ENCODE measurements at places on chromosomes 1 and 21. TPM values are rescaled to one million over a fixed set of nuclear protein-coding genes. Genes with fewer than 3 reads are reported as not detected.

The KISS1 gene
- total RNA-seq = 0.34 TPM

The KIF17 gene
- total RNA-seq = 0.86 TPM

DNA sequence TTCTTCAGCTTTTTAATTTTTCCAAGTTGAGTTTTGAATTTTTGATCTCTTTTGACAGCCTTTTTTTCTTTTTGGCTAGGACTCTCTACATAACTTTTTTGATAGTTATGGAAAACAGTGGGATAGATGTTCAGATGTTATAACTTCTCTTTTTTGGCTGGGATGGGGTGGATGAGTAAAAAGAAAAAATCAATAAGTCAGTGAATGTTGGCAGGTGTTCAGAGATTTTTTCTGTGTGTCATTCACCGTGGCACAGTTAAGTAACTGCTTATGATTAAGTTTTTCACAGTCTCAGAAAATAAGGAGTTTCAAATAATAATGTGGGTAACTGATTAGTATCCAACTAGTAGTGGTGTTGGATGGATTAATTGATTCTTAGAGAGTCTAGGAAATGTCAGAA lies 24.0 kb downstream of the HS2ST1 start:
- DNase-seq = no peak

GRCh38 chr1:238052496-238053266 lies 162.0 kb upstream of the ZP4 start:
- no peak for DNase-seq

DNA sequence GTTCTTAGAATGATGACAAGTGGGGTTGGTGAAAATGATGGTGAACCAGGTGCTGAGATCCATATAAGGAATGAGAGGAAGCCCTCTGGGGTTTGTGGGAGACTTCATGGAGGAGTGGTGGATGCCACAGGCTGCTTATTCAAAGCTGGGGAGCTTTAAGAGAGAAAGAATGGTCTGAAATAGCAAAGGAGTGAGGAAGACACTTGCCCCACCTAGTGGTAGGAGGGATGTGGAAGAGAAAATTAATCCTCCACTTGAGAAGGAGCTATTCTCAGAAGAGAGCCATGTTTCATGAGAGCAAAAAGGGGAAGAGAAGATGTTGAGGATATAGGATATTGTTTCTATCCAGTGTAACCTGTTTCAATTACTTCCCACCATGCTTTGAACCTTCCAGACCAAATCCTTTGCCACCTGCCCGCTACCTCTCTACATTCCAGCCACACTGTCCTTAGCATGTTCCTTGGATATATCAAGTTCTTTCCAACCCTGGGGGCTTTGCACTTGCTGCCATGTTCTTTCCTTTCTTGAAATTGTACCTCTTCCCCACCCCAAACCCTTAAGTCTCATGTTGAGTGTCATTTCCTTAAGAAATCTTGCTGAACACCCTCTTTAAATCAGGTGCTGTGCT lies 19.6 kb upstream of the ZNF648 start:
- no peak for DNase-seq

DNA sequence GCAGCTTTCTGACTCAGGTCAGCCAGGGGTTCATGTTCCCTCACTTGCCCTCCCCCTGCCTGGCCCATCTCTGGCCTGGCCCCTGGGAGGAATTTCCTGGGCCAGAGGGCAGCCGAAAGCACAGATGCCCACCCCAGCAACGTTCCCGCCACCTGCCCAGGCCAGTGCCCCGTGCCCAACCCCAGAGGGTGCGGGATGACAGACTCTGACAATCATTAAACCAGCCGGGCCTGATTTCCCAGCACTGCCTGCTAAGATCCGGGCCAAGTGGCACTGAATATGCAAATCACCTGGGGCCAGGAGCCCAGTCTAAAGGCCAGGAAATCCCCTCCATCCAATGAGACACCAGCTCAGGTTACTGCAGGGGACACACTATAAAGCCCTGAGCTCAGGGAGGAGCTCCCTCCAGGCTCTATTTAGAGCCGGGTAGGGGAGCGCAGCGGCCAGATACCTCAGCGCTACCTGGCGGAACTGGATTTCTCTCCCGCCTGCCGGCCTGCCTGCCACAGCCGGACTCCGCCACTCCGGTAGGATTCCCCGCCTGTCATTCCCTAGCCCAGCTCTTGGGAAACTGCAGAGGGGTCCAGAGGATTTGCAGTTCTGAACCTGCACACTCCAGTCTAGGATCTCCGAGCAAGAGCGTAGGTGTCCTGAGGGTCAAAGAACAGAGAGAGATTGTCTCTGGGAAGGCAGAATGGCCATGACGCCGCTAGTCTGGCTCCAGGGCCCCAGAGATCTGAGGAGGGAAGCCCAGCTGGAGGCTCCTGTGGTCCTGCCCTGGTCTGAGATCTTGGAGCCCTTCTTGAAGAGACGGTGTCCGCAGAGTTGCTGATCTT lies at the start of gene ELF3:
ELF3 (plus strand) TSS at position 408 of the 836 bp plus-strand sequence. CDS start 550 bp downstream, outside the sequence.
- peak; percentile 38 for DNase-seq

The SORT1 gene
- total RNA-seq = 45.5 TPM

The BCL10 gene
- total RNA-seq = 28.4 TPM

The TMEM82 gene
- total RNA-seq = not detected

DNA sequence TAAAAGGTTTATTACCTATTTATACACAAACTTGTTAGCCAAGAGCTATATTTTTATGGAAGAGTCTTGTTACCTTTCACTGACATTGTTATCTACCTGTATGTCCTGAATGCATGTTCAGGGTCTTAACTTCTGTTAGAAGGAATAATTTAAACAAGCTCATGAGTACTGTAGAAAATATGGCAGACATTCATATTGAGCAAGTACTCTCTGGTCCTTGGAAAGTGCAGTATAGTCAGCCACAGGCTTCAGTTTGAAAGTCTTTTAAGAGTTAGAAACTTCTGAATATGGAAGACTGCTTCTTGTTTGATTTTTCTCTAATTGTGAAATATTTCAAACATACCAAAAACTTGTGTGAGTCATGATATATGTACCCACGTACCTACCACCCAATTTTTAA lies 16.6 kb downstream of the DIP2A start:
- DNase-seq = no peak

GRCh38 chr1:69567652-69568420 lies at the start of gene LRRC7:
Gene LRRC7 (plus strand): TSS chr1:69567922. CDS start chr1:69568640, 718 bp downstream.
- DNase-seq = peak; percentile 27

- no peak for DNase-seq
Measured at GRCh38 chr1:26851106-26851684, 11.8 kb upstream of the SFN start.

- DNase-seq = no peak
Measured at GRCh38 chr1:247298124-247298481, 33.6 kb downstream of the ZNF496 start.

The NMNAT2 gene
- 0.69 TPM for total RNA-seq

- no peak for DNase-seq
Measured at GRCh38 chr21:28671549-28672195, 321.0 kb downstream of the LTN1 start.

DNA sequence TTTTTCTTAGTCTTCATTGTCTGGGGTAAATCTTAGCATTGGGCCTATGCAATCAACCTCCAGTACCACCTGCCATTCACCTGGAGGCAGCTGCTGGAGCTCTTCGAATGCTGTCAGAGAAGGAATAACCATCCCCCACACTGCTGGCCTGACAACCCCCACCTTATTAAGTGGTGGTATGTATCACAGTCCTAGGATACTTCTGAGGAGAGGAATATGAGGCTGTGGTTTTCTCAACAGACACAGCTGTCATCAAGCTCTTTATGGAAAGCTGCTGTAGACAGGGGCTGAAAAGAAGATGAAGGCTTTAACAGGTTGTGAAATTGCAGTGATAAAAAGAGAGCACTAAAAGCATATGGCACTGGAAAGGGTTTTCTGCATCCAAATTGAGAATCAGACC lies 61.7 kb downstream of the TSEN15 start:
- no peak for DNase-seq

DNA sequence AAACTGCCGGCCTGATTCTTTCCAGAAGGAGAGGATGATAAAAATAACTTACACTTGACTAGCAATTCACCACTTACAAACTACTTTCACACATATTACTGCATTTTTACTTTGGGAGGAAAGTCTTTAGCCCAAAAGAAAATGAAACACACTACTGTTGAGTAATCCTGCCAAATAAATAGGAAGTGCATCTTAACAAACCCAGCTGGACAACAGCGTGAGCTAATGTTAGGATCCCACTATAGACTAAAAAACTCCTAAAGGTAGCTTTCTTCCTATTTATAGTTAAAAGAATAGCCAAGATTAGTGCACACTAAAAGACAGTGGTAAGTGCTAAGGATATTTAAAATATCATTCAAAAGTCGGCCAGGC lies 83.8 kb downstream of the HSF2BP start:
- DNase-seq = no peak

The CSF3R gene
- total RNA-seq = 2.8 TPM

DNA sequence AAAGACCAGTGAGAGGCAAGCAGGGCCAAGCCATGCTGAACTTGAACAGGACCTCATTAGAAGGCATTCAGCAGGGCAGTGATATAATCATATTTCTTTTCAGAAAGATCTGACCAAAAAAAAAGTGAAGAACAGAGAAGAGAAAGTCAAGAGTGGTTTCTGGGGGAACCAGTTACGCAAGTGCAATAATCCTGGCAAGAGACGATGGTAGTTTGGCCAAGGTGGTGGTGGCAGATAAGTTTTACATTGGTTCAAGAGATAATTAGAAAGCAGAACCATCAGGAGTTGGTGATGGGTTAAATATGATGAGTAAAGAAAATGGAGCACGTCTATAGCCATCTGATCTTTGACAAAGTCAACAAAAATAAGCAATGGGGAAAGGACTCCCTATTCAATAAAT lies 54.3 kb downstream of the ZSWIM5 start:
- DNase-seq = no peak

The OR2T33 gene
- not detected for total RNA-seq

The GPR25 gene
- not detected for total RNA-seq

DNA sequence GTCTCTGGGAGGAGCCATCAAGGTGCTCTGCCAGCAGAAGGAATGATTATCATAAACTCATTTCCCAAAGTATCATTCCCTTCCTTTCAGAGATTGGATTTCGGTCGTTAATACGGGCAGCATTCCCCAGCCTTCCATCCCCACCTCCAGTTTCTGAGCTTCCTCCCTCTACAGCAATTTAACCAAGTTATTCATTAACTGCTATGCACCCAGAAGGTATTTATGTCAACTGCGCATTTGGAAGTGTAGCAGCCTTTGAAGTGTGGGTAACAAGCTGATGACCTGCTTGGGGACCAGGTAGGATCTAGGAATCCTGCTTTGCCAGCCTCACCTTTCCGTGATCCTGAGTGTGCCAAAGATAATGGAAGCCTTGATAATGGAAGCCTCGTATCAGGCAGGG lies 172.4 kb upstream of the IGSF21 start:
- no peak for DNase-seq

The IGSF9 gene
- total RNA-seq = 77.5 TPM

The CLCA2 gene
- total RNA-seq = 0.11 TPM

- DNase-seq = no peak
Measured at GRCh38 chr1:232697187-232697822, 67.4 kb upstream of the SIPA1L2 start.

DNA sequence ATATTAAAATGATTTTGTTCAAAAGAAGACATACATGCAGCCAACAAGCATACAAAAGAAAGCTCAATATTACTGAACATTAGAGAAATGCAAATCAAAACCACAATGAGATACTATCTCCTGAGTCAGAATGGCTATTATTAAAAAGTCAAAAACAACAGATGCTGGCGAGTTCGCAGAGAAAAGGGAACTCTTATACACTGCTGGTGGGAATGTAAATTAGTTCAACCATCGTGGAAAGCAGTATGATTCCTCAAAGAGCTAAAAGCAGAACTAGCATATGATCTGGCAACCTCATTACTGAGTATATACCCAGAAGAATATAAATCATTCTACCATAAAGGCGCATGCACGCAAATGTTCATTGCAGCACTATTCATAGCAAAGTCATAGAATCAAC lies 126.0 kb upstream of the HMCN1 start:
- no peak for DNase-seq

- DNase-seq = no peak
Measured at GRCh38 chr1:44743211-44743610, 3.6 kb downstream of the KIF2C start.

GRCh38 chr1:202982715-202983430 lies 15.8 kb upstream of the CYB5R1 start:
- no peak for DNase-seq

DNA sequence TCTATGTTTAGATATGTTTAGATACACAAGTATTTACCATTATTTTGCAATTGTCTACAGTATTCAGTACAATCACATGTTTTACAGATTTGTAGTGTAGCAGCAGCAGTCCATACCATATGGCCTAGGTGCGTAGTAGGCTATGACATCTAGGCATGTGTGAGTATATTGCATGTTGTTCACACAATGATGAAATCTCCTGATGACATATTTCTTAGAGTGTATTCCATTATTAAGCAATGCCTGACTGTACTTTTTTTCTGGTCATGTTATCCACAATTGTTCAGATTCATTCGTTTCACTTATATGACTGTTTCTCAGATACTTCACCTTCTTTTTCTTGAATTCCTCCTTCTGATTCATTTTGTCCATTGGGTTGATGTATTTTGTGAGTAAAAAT lies 9.9 kb upstream of the BACE2 start:
- DNase-seq = no peak

The LCE1E gene
- not detected for total RNA-seq

The LCE2A gene
- not detected for total RNA-seq

The AXDND1 gene
- 1.4 TPM for total RNA-seq

DNA sequence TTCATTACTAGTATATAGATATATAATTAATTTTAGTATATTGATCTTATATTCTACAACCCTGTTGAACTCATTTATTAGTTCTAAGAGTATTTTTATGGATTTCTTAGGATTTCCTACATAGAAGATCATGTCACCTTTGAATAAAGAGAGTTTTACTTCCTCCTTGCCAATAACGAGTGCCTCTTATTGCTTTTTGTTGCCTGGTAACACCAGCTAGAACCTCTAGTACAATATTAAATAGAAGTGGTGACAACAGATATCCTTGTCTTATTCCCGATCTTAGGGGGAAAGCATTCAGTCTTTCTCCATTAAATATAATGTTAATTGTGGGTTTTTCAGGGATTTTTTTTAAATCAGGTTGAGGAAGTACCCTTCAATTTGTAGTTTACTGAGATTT lies 40.8 kb downstream of the WNT2B start:
- no peak for DNase-seq

DNA sequence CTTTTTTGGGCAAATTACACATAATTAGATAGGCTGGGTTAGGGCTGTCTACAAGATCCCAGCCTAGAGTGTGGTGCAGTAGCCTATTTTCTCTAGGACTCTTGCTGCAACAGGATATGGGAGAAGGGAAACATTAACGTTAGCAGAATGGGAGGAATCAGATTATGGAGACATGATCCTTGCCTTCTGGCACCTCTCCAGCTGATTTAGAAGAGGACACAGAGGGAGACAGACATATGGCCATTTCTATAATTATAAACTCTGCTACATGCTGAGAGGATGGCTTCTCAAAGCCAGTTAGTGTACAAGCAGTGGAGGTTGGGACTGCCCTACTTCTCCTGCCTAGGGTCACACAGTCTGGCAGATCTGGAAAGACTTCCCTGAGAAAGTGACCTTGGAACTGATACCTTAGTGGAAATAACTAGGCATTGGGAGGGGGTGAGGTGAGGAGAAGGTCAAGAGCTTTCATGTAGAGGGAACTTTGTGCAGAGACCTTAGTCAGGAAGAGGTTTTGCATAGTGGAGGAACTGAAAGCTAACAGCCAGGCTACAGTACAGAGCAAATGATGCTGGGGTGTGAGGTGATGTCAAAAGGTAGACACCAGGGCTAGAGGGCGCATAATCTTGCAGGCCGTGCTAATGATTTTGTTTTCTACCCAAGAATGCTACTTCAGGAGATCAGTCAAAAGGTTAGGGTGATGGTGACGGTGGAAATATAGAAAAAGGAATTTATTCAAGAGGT lies 1.2 kb upstream of the CD1D start:
- no peak for DNase-seq

- no peak for DNase-seq
Measured at GRCh38 chr1:167450843-167451242, 67.5 kb downstream of the CD247 start.
